ENCODE measurements at places on chromosomes 1 and 21.

DNA sequence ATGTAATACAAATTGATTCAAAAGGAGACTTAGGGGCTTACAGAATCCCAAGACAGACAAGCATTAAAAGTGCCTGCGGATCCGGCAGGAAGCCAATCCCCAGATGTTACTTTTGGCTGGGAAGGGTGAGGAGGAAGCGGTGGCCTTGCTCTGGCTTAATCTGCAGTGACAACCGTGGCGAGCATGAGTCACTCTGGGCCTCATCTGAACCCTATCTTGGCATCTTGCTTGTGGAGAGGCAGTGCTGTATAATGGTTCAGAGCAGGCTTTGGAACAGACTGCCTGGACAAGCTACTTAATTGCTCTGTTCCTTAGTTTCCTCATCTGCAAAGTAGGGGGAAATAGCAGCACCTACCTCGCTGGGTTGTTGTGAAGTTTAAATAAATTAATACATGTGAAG, 74.1 kb downstream of the XCL2 start:
- DNase-seq: no peak

DNA sequence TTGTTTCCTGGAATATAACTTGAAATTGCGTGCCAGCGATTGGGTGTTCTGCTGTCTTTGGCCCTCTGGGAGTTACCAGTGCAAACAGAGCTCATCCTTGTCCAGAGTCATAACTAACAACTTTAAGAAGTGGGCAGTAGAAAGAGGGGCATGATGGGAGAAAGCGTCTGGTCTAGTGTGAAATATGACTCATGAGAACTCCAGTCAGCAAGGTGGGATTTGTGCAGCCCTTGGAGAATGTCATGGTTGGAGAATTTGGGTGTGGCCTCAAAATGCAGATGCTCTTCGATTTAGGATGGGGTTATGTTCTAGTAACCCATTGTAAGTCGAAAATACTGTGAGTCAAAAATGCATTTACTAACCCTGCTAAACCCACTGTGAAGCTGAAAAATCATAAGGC, 12.9 kb downstream of the ATP1B1 start:
- no peak for DNase-seq

- DNase-seq: no peak
These were observed 151.7 kb downstream of the DAB1 start for GRCh38 chr1:57272150-57272549.

DNA sequence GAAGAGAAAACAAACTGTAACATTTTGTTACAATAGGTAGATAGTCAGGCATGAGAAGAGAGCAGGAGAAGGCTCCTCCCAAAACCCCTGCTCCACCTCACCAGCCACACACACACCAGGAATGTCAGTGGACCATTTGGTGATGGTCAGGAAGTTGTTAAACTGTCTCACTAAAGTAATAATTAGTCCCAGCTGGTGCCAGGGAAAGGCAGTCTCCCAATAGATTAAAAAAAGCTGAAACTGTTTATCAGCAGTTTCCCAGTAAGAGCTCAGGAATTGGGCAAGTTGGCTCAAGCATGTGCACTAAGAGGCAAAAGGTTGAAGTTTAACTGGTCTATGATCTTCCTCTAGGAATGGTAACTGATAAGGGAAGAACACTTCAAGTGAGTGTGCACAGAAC, 249.6 kb downstream of the COL11A1 start:
- DNase-seq: no peak

- DNase-seq: no peak
These were observed 5.9 kb upstream of the MARCKSL1 start for GRCh38 chr1:32341971-32342370.

- DNase-seq: no peak
These were observed 26.7 kb downstream of the SUSD4 start for GRCh38 chr1:223337174-223337869.

- DNase-seq: no peak
These were observed 75.2 kb downstream of the PLPPR5 start for GRCh38 chr1:98929437-98929836.

GRCh38 chr1:81174811-81175476, 625.8 kb upstream of the ADGRL2 start:
- no peak for DNase-seq

DNA sequence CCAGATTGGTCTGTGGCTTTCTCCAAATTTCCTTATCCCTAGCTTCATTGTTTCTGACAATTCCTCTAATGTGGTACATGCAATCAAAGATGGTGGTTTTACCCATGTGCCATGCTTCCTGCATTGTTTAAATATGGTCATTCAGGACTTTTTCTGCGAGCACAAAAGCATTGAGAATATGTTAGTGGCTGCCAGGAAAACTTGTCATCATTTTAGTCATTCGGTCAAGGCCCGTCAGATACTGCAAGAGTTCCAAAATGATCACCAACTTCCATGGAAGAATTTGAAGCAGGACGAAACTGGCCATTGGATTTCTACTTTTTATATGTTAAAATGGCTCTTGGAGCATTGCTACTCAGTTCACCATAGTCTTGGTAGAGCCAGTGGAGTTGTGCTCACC, 3.7 kb downstream of the ZBED6 start:
- no peak for DNase-seq

DNA sequence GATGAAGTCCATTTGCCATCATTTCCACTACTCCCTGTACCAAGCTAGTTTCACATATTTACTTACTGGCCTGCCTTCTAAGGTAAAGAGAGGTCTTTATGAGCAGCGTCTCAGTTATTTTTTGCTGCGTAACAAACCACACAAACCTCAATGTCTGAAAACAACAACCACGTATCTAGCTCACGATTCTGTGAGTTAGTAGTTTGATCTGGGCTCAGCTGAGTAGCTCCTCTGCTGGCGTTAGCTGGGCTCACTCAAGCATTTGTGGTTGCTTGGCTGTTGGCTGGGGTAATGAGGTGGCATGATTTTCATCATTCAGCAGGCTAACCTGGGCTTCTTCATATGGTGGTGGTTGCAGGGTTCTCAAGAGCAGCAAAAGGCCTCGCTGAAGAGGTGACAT, 225.4 kb downstream of the FOXD2 start:
- no peak for DNase-seq

DNA sequence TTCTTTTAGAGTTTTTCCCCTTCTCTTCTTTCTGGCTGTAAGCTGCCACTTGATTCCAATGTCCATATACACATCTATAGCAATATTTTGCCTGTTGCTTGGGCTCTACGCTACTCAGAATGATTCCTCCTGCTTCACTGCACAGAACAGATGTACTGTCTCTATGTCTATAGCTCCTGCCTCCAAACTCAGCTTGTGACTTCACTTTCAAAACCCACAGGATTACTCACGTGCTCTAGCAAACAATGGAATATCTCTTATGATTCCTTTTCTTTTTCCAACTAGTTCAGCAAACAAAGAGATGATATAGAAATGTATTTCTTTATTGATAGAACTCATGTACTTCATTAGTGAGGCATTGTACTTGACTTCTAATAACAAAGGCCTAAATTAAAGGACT, 80.5 kb upstream of the SOX13 start:
- no peak for DNase-seq

DNA sequence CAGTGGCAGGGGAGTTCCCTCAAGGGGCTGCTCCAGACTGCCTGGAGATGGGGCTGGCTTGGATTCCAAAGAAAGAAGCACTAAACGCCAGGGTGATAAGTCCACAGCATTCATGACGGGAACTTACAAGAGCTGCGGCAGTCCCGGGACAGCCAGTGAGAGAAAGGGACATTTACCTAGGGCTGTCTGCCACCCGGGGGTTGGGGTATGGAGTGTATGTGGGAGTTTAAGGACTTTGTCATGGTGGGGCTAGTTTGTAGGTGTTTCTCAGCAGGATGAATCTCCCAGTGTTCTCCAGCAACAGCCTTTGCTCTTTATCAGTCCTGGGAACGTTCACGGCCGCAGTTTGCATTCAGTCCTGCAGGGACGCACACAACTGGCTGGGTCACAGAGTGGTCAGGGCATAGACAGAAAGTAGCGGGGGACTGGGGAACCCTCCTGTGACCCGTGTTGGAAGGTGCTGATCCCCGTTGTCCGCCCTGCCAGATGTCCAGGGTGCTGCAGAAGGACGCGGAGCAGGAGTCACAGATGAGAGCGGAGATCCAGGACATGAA, 41.4 kb upstream of the HMGN1 start:
- DNase-seq: no peak

- DNase-seq: no peak
These were observed 24.0 kb downstream of the TMEM53 start for GRCh38 chr1:44650159-44650831.

- no peak for DNase-seq
These were observed 1.2 kb upstream of the LUZP1 start for GRCh38 chr1:23169727-23170335.

GRCh38 chr1:53075761-53076163, 13.7 kb downstream of the PODN start:
- no peak for DNase-seq

- no peak for DNase-seq
These were observed 27.0 kb upstream of the ZFP69B start for GRCh38 chr1:40423264-40423642.

DNA sequence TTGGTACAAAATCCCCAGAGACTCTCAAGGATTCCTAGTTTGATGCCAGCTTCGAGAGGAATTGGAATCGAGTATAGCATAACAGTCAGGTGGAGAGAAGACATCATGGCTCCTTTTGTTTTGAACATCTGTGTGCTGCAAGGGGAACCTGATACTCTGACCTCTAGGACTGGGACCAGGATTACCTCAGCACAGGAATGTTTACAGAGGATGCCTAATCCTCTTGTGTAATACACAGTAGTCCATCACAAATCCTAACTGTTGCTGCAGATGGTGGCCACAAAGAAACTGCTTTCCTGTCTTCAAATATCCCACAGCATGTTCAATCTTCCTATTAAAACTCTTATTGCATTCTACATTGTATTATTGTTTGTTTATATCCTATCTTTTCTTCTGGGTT, 111.8 kb upstream of the PRMT6 start:
- no peak for DNase-seq

DNA sequence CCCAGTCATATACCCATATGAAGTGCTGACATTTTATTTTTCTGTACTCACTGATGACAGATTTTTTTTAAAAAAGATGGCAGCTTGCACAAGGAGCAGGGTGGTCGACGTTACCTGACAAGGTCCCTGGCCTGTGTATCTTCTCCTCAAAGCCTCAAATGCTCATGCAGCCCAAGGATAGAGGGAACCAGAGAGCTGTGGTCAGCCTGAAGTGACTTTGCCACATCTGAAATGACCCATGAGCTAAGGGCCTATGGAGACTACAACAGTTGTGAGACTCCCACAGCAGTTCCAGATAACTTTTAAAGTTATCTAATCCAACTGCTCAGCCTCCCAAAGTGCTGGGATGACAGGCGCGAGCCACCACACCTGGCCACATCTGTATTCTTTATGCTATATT, 131.1 kb downstream of the GLUL start:
- DNase-seq: no peak

GRCh38 chr1:48687282-48688045, 89.2 kb downstream of the BEND5 start:
- DNase-seq: no peak

DNA sequence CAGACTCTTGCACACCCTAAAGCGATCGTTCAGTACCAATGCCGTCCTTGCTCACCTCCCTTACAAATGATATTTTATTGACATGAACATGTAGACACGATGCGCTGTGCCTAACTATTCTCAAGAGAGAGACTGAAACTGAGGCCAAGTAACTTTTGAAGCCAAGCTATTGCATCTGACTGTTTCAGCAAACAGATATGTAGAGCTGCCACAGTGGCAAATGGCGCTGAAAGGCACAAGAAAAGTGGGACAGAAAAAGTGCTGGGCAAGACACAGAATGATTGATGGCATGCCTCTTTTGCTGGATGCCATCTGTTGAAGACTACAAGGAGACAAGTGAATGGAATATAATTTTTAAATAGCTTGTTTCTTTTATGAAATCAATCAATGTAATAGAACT, 1157.2 kb upstream of the ADGRL4 start:
- no peak for DNase-seq

DNA sequence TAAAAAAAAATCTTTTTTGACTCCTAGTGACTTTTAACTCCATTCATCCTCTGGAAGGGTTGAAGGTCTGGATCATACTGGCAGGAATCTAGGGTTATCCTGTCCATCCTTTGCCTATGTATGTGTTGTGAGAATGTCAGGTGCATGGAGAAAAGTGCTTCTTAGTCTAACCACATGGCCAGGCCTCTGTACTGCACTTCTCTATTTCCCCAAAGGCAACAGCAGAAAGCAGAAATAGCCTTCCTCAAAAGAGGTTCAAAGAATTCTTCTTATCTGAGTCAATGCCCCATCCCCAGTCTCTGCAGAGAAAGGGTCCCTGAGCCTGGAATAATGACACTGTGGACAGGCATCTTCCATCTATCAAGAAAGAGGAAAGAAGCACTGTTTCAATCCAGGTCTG, 85.7 kb upstream of the CD34 start:
- DNase-seq: no peak

GRCh38 chr1:58839846-58840835, 56.3 kb upstream of the JUN start:
- no peak for DNase-seq

DNA sequence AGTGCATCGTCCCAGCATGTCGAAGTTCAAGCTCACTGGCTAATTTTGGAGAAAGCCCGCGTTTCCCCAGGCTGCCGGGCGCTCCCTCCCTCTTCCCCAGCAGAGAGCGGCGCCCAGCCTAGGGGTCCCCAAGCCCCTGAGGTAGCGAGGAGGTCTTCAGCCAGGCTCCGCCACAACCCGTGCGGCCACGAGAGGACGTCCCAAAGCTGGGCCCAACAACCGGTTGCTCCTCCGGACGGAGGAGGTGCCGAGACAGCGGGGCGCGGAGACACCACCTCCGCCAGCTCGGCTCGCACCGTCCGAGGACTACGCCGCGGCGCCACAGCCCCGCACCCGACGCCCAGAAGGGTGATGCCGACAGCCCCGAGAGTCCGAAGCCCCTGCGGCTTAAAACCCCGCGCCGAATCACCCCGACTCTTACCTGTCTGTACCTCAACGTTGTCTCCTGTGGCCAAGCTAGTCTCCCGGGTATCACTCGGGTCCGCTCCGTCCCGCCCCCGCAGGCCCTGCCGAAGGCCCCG, at the start of gene DENND2C:
TSS of gene DENND2C (minus strand) at position 488 of the 521 bp plus-strand sequence. CDS start 44,065 bp downstream, outside the sequence.
- DNase-seq: no peak

DNA sequence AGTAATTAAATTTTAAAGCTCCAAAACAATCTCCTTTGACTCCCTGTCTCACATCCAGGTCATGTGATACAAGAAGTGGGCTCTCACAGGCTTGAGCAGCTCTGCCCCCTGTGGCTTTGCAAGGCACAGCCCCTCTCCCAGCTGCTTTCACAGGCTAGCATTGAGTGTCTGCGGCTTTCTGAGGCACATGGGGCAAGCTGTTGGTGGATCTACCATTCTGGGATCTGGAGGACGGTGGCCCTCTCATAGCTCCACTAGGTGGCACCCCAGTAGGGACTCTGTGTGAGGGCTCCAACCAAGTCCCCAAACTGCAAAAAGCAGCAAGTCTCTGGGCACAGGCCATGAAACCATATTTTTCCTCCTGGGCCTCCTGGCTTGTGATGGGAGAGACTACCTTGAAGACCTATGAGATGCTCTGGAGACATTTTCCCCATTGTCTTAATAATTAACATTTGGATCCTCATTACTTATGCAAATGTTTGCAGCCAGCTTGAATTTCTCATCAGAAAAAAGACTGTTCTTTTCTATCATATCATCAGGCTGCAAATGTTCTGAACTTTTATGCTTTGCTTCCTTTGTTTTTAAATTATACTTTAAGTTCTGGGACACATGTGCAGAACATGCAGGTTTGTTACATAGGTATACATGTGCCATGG, 554.1 kb upstream of the OLFM3 start:
- no peak for DNase-seq
